Stimulated activated CD4-positive, alpha-beta T cell treated with anti-CD3 and anti-CD28 coated beads, Interleukin-15, amount 100 ng/mL, for 48 hours (primary cell): ENCODE measurements at places on chromosomes 11 and 22.

GRCh38 chr22:47549741-47550340, 787.4 kb downstream of the TBC1D22A start:
- no peak for DNase-seq

DNA sequence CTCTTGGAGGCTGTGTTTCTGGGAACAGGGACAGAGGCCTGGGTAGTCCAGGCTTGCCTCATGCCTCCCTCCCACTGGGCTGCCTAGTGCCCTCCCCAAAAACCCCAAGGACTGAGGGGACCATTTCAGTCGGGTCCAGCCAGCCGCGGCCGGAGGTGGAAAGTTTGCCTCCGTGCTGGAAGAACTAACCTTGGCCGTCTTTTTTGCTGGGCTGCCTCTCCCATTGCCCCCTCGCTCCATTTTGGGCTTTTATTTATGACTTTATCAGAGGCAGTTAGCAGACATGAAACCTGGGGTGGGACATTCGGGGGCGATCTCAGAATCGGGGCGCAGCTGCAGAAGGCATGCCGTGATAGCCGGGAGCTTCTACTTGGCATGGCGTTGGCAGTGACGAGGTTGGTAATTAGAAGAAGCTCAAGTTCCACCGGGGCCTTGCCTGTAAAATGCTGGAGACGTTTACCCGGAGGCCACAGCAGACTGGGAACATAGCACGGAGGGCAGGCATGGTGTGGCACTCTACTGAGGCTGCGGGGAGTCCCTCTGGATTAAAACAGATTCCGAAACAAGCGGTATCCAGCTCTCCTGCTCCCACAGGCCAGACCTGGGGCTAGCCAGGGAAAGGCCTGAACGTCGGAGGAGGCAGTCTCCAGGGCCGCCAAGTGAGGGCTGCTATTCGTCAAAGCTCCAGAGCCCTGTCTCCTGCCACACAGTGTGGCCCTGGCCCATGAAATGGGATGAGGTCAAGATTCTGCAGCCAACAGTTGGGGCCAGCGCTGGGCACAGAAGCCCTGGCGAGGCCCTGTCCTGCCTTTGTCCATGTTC, 76.4 kb upstream of the PPARA start:
- DNase-seq: no peak

GRCh38 chr11:65541093-65541982, 16.5 kb downstream of the SCYL1 start:
- DNase-seq: no peak

DNA sequence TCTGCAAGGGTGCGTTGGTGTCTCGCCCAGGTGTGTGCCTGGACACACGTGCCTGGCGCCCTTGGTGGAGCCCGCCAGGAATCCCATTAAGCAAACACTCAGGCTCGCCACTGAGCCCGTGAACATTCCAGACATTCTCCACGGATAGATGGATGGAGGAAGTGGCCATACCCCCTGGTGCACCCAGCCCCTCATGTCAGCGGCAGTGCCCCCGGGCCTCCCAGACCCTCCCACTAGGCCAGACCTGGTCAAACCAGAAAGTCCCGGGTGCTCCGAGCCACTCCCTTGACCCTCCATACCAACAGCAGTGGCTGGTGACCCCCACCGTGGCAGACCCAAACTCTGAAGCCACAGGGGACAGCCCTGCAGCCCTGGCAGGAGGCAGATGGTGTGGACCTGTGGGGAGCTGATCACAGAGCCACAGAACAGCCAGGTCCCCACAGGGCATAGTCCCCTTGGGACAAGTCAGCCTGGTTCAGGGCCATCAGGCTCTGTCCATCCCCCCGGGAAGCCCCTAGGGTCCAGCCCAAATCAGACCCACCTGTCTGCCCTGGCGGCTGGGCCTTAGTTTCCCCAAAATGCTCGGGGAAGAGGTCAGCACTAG, 1.9 kb downstream of the EPS8L2 start:
- no peak for DNase-seq

- DNase-seq: no peak
These were observed at the start of gene MYOD1 for GRCh38 chr11:17719028-17719937. TSS of gene MYOD1 (plus strand) at chr11:17719571. CDS start at chr11:17719783, 212 bp downstream.
